Calu3 (cell line): ENCODE measurements at places on chromosomes 2 and 18. TPM values are rescaled to one million over a fixed set of nuclear protein-coding genes. Genes with fewer than 3 reads are reported as not detected.

The MRPL33 gene
- 75.8 and 82.9 TPM in 2 replicates for total RNA-seq

The HAUS1 gene
- 33.5 and 35.7 TPM in 2 replicates for total RNA-seq

The GAL3ST2 gene
- total RNA-seq, result 0.27 TPM in 1 of 2 replicates, not detected in the other

The SYT4 gene
- not detected in 2 replicates for total RNA-seq

The ZSWIM2 gene
- not detected in 2 replicates for total RNA-seq

The LYG2 gene
- total RNA-seq, result not detected in 2 replicates

The DYNAP gene
- not detected in 2 replicates for total RNA-seq

The CTLA4 gene
- not detected in 2 replicates for total RNA-seq
